ENCODE measurements at places on chromosomes 16 and 17.

DNA sequence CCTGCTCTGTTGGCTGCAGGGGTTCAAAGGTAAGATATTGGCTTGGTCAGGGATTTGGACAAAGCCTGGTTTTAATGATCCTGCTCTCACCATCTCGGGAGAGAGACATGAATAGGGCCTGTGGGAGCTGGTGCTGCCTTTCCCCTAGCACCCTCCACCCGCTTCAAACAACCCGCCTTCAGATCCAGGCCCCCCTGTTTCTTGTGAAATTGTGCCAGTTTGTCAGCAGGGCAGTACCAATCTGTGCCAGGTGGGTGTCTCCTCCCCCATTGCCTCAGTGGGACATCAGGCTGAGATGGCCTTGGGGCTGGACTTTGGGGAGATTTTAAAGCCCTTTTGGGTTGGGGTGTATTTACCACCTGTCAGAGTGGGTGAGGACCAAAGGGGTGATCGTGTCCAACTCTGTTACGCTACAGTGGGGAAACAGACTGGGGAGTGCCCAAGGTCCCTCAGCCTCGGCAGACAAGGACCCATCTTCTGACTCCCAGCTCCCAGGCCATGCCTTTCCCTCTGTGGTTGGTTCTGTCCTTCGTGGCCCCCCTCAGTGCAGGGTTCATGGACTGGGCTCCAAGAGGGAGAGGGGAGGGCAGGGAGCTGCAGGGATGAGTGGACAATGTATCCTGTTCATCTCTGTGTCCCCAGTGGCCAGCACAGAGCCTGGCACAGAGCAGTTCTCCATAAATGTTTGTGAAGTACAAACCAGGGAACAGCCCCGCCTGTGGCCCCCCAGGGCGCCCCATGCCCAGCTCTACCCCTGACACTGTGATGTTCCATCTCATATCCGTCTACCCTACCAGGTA is 3.3 kb downstream of the ARHGAP23 start:
- DNase-seq = no peak

DNA sequence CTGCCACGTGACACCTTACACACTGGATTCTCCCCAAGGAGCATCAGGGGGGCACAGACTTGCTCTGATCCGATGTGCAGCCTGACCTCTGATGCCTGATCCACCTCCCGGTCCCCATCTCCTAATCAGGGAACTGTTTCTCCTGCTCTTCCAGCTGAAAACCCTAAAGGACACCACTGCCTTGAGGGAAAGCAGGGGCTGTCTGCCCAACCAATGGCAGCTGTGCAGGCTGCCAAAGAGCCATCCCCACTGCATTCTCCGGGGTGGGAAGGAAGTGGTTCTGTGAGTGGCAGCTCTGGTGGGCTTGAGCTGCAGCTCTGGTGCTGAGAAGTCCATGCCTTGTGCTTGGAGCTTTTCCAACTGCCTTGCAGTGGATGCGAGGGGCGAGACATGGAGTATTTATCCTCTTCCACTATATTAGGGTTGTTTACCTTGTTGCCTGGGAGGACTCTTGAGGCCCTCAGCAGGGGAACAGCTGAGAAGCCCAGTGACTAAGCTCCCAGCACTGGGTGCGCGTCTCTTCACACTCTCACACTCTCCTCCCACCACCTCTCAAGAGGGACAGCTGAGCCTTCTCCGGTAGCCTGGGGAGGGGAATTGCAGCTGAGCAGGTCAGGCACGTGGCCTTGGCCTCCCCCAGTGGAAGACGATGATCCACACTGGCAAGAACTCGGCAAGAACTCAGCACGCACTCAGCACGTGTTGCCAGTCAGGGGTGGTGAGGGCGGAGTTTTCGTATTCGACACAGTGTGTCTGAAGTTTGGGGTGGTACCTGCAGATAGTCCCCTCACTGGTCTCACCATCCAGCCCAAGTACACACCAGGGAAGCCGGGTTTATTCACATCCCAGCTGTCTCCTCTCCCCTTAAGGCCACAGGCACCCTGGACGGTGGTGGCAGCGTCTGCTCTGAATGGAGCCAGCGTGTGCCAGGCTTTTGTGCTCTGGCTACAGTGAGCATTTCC is 21.1 kb upstream of the SPATA32 start:
- DNase-seq = no peak

DNA sequence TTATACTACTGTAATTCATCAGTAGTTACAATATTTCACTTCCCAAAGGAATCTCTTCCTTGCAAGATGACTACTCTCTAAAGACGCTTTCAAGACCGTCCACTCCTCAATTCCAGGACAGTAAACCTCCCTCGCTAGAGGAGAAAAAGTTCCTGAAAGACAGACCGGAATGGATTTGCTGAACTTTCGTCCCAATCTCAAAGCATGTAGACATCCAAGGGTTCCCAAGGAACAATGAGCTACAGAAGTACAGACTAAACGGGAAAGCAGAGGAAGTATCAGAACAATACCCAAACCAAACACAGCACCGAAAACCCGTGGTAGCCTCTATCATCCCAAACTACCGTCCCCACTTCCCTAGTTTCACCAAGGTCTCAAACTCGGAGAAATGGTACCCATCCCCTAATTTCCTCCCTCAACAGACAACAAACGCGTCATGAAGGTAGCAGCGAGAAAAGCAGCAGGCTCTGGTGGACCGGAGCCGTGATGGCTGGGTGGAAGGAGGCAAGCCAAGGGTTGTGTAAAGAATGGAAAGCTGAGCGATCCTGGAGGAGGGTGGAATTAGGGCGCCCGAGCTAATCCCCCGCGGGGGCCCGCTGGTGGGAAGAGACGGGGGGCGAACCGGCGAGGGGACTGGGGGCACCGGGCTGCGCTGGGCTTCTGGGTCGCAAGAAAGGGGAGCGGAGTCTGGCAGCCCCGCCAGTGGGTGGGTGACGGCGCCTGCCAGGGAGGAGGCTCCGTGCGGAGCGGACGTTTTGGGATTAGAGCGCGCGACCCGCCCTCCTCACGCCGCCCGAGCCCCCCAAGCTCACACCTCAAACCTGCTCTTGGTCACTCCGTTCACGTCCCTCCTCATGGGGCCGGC is 647 bp downstream of the FBXL20 start:
- DNase-seq = no peak

- DNase-seq = no peak
These were observed 26.7 kb downstream of the ABCC3 start for GRCh38 chr17:50661348-50661747.

- no peak for DNase-seq
These were observed 249.4 kb downstream of the PRKCA start for GRCh38 chr17:66551839-66552238.

- DNase-seq = no peak
These were observed 78.3 kb downstream of the RPA1 start for GRCh38 chr17:1907909-1908698.

- no peak for DNase-seq
These were observed 26.7 kb downstream of the SDK2 start for GRCh38 chr17:73617501-73617900.
